Activated CD4-positive, alpha-beta T cell treated with anti-CD3 and anti-CD28 coated beads, Interleukin-2, amount 50 U/mL, for 24 hours (primary cell): ENCODE measurements at places on chromosomes 3 and 15.

DNA sequence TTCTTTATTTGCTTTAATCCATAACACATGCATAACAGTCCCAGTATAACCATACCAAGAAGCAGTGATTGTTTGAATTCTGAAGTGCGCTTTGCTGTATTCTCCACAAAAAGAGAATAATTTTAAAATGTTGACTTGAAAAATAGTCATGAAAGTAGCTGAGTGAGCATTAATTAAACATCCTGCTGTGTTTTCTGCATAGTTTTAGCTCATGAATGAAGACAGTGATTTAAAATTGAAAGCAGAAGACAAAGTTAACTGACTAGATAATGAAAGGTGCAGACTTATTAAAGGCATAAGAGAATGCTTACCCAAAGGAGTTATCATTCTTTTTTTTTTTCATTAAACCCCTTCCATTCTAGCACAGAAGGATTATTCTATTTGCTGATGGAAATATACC is 143.5 kb downstream of the GABRG3 start:
- DNase-seq, result no peak

DNA sequence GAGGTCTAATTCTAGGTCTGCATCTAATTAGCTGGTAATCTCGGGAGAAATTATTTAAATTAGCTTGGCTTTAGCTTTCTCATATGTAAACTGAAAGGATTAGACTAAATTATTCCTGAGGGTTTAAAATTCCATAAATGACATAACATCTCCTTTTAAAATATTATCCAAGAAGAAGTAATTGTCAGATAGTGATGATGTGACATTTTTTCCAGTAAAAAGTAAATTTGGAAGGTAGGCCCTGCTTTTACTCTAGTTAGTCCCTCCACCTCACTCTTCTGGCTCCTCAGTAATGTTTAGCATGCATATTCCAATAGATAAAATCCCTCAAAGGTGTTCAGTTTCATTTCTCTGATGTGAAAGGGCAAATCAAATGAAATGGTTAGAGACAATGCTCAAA is 215.7 kb downstream of the FHIT start:
- DNase-seq, result no peak

GRCh38 chr15:88487796-88488523 is 20.5 kb downstream of the MRPS11 start:
- no peak for DNase-seq

GRCh38 chr15:90576711-90577389 is 47.1 kb downstream of the CRTC3 start:
- DNase-seq, result no peak

GRCh38 chr15:77143616-77144015 is 72.7 kb upstream of the TSPAN3 start:
- DNase-seq, result no peak

GRCh38 chr3:8529738-8530525 is 28.3 kb downstream of the LMCD1 start:
- no peak for DNase-seq
